Astrocyte of the hippocampus (primary cell): ENCODE measurements at places on chromosomes 16 and 17.
A peak's percentile ranks its signal among the peaks of the same experiment; 100 is the strongest.

GRCh38 chr17:35786941-35787432 lies 8.5 kb downstream of the MMP28 start:
- no peak for DNase-seq

DNA sequence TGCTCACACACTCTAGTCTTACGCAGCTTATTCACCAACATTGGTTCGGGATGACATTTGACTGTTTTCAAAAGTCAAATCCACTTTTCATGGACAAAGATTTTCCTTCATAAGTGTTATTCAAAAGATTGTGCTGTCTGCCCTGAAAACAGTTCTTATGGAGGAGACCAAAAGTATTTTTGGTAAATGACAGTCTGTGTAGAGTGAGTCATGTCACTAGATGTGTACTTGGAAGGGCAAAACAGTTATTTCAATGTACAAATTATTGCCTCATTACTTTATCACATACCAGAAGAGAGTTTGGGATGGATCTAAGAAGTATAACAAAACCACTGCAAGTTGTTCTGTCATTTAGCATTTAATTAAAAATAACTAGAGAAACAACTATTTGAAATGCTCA lies 265.6 kb downstream of the CDH13 start:
- DNase-seq = no peak

DNA sequence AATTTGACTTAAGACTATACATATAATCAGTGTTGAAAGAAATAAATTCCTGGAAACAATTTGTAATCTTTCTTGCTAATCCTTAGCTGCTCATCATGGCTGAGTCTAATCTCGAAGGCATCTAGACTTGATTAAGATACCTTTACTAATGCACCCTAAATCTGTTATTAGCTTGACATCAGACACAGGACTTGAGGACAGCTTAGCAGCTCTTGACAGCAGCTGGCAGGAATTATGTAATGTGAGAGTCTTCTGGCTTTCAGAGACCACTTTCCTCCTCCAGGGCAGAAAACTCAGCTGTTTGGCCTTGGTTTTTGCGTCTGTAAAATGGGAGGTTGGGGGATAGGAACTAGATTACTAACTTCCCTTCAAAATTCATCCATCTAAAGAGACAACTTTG lies 7.1 kb upstream of the MPP2 start:
- DNase-seq = no peak

- peak; percentile 43 for DNase-seq
Observed at GRCh38 chr16:86516623-86517003, 6.3 kb downstream of the FOXF1 start.

GRCh38 chr17:64092952-64093451 lies 36.9 kb downstream of the ERN1 start:
- no peak for DNase-seq
